ENCODE measurements at places on chromosomes 2 and 18.

DNA sequence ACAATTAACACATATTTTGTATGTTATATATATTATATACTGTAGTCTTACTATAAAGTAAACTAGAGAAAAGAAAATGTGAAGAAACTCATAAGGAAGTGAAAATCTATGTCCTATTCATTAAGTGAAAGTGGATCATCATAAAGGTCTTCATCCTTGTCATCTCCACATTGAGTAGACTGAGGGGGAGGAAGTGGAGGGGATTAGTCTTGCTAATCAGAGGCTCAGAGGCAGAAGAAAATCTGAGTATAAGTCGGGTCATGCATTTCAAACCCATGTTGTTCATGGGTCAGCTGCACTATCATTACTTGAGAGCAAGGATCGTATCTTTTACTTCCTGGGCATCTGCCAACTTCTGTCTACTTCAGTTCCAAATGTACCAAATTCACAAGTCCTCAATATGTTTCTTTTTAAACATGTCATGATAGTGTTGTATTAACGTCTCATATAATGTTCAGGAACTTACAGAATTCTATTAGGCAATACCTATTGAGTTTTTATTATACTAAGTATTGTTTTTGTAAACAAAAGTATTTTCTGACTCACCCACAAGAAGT is 208.9 kb upstream of the BOD1L2 start:
- no peak for DNase-seq

GRCh38 chr2:134738141-134738870 is 19.5 kb upstream of the TMEM163 start:
- no peak for DNase-seq

DNA sequence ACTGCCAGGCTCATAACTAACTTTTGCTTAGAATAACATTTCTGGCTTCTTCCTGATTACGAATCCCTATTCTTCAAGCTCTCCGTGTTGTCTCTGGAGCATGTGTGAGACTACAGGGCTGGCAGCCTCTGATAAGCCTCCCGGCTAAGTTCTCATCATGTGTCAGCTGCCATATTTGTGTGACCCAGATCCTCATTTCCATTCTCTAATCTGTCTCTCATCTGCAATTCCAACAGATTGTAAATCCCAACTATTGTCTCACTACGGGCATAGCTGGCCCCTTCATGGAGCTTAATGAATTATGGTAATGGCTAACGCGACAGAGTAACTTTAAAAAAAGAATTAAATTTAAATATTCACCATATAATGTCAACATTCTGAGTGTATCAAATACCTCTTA is 165.4 kb downstream of the CMPK2 start:
- DNase-seq, result no peak

GRCh38 chr18:7257426-7257740 is 26.5 kb downstream of the LRRC30 start:
- no peak for DNase-seq

DNA sequence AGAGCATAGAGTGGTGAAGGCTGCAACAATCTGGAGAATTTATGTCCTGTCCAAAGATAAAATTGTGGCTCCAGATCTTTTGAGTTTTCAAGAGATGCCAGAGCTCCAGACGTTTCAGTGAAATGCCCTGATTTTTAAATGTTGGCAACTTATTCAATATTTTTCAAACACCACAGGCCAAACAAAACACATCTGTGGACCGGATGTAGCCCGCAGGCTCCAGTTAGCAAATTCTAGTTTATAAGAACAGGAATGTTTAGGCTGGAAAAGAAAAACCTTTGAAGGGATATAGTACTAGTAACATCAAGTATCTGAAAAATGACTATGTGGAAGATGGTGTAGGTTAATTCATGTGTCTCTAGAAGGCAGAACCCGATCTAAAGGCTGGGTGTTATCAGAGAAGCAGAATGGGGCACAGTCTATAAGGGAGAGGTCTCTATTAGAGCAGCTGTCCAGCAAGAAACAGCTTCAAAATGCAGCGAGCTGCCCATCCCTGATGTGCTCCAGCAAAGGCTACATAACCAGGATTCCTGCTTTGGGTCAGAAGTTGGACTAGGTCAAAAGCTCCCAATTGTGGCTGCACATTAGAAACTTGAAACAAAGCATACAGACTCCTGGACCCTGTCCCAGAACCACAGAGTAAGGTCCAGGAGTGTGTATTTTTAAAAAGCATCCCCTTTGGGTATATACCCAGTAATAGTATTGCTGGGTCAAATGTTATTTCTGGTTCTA is 105.9 kb downstream of the ANKRD44 start:
- DNase-seq, result no peak

GRCh38 chr18:79208906-79209305 is 139.7 kb downstream of the ATP9B start:
- no peak for DNase-seq

DNA sequence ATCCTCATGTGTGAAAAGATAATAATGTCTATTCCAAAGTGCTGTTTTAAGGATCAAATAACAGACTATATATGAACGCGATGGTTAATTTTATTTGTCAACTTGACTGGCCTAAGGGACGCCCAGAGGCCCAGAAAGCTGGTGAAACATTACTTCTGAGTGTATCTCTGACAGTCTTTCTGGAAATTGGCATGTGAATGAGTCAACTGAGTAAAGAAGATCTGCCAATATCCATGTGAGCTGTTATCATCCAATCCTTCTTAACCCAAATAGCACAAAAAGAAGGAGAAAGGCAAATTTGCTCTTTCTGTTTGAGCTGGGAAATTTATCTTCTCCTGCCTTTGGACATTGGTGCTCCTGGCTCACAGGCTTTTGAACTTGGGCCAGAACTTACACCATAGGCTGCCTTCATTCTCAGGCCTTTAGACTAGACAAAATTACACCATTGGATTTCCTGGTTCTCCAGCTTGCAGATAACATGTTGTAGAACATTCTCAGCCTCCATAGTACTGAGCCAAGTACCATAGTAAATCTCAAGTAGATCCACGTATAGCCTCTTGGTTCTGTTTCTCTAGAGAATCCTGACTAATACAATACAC is 114.7 kb upstream of the DOCK10 start:
- DNase-seq, result no peak

- DNase-seq, result no peak
Measured at GRCh38 chr2:170229125-170229524, 51.2 kb downstream of the MYO3B start.

DNA sequence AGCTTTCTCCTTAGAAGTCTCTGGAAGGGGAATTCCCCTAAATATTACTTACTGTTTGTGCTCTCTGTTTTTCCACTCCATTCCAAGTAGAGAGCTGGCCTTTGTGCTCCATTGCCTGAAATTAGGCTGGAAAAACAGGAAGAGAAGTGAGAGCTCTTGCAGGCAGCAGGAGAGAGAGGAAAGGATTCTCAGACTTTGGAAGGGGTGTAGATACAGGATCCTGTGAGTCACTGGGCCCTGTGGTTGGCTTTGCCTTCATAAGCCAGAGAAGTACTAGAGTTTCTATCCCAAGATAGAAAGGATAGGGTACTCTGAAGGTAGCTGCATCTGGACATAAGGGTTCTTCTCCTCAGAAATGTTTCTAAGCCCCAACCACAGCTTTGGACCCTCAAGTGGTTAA is 188.9 kb downstream of the CMPK2 start:
- DNase-seq, result no peak

DNA sequence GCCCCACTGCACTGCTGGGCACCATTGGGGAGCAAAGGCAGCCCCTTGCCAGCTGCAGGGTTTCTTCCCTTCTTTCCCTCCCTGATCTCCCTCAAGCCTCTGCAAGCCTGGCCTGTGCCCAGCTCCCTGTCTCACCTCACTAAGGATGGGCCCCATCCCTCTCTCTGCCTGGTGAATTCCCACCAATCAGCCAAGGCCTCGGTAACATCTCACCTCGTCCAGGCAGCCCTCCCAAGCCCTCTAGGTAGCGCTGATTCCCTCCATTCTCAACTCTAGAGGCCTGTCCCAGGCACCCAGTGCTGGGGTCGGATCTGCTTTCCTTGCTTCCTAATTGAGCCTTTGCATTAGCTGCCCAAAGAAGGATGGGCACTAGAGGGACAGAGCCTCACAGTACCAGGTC is 63.0 kb downstream of the CELF4 start:
- DNase-seq, result no peak

All from naive B cell (primary cell).